Inflammatory macrophage (primary cell): ENCODE measurements at places on chromosomes 7 and 10.

- DNase-seq = no peak
These were observed 62.7 kb downstream of the ENTPD1 start for GRCh38 chr10:95818668-95819067.

DNA sequence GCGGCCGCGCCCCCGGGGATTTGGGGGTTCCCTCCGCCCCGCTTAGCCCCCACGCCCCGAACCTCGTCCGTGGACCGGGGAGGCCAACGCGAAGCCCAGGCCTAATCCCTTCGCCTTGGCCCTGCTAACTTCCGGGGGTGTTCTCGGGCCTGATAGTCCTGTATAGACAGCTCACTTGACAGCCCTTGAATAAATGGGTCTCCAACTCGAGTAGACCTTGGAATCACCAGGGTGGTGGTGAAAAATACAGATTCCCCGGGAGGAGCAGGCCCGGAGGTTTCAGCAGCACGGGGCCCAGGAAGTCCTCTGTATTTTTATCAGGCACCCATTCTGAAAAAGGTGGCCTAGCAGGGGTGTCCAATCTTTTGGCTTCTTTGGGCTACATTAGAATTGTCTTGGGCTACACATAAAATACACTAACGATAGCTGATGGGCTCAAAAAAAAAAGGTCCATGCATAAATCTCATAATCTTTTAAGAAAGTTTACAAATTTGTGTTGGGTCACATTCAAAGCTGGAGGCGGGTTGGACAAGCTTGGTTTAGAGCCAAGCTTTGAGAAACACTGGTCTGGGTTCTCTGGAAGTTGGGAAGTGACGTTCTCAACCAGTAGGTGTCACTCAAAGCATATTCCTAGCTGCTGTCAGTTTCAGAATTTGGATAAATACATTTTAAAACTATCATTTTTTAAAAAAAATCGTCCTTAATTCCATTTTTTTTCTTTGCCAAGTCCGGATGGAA is 221.7 kb downstream of the PHTF2 start:
- DNase-seq = peak; percentile 82

DNA sequence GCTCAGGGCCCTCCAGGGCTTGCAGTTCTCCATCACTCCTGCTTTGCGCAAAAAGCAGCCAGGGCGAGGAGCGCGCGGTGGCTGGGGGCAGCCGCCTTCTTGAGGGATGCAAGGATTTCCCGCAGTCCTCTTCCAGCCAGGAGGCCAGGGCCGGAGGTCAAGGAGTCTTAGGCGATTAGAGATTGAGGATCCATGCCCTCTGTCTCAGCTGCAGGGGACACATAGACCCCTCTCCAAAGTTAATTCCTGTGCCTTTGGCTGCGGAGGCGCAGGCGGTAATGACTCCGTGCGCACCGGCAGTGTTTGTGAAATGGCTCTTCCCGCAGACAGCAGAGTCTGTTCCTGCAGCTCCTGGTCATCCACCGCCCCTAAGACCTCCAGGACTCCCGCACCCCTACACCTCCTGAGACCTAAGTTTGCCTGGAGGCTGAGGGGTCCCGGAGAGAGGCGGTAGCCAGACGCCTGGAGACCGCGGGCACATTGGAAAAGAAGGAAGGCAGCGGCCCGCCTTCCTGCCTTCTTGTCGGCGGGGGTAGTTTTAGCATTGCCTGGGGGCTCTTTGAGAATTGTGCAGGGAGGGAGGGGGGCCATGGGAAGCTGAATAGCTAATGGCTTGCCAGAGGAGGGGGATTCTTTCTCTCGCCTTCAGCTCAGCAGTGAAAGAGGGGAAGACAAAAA is 3.3 kb upstream of the NEUROG3 start:
- no peak for DNase-seq

GRCh38 chr7:133570321-133570720 is 317.4 kb downstream of the EXOC4 start:
- DNase-seq = no peak

DNA sequence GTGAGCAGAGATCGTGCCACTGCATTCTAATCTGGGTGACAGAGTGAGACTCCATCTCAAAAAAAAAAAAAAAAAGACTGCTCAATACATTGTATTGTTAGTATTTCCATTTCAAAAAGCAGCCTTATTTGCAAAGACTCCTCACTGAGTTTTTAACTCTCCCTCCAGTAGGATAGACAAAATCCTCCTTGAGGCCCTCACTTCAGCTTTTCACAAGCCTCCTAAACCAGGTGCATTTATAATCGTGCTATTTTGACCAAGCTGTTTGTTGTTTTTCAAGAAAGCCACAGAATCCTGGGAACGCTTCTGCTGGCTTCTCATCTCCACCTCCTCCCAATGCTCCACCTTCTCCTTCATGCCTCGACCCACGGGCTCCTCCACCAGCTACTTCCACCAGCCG is 6.3 kb upstream of the DDIT4 start:
- no peak for DNase-seq

- peak; percentile 42 for DNase-seq
These were observed 18.0 kb upstream of the NUDCD3 start for GRCh38 chr7:44508328-44509030.

DNA sequence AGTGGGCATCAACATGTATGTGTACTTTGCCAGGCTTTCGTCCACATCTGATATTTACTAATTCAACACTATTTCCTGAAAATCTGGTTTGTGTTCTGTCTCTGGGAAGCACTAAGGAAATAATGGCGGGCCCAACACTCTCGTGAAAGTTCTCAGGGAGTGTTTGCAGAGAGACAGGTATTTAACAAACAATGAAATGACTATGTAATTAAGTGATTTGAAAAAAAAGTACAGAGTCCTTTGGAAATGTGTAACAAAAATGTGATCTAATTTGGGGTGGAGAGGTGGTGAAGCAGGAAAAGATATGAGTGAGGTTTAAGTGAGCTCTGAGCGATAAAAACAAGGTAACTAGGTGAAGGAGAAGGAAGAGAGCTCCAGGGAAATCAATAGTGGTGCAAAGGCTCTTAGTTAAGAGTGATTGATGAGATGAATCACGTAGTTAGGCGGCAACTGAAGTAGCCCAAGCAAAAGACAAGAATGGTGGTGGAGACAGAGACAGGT is 95.3 kb upstream of the DNAJB12 start:
- DNase-seq = no peak

DNA sequence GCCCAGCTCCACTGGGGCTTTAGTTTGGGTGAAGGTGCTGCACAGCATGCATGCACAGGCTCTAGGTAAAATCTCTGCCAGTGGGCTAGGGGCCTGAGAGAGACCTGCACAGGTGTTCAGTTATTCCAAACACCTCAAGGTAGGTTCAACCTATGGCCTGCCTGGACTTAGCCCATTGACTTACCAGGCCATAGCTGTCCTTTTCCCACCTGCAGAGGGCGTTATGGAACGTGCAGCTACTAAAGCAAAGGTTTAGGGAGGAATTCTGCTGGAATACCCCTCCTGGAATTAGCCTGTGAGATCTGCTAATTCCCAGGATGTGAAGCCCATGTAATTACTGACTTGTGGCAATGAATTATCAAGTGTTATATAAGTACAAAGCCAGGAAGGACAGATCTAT is 3.6 kb downstream of the VWC2 start:
- DNase-seq = no peak

DNA sequence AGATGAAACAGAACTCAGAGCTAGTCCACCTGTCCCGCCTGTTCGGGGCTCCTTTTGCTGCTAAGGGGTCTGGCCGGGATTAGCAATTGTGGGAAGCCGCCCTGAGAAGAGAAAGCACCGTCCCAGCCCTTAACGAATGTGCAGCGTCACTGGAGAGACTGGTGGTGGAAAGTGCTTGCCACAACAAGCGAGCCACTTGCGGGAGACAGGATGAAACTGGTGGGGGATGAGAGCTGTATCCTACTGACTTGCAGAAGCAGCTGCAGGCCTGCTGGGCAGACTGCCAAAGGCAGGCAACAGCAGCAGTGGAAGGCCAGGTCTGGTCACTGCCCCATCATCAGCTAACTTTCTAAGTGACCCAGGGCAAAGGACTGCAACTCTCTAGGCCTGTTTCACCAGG is 95.4 kb downstream of the FAM53B start:
- peak; percentile 51 for DNase-seq

GRCh38 chr7:130723784-130724183 is 10.2 kb downstream of the KLF14 start:
- DNase-seq = no peak

- DNase-seq = peak; percentile 13
These were observed 11.8 kb downstream of the BZW2 start for GRCh38 chr7:16657656-16658279.

DNA sequence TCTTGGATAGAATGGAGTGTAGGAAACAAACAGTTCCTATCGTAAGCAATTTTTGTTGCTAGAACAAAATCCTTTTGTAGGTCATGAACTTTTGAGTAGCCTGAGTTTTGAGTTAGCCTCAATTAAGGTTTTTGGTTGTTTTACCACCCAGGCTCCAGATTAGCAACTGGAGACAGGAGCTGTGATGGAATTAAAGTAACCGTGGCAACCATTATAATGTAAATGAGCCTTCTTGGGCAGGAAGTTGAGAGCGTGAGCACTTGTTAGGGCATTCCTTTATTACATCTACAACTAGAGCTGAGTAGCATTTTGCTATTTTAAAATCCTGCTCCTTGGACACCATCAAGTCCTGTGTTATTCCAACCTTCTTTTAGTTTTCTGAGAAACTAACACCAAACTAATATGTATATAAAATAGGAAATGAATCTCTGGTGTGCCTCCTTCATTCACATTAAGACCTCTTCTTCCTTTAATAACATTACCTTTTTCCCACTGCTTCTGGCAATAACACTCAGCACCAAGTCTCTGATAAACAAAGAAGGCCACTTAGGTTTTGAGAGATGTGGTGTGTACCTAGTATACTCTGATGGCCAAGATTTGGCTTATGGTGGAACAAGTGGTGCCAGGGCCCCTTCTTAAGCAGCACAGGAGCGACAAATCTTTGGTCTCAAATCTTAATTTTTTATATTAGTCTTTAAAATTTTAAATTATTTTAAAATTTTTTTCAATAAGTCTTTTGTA is 34.0 kb downstream of the AHCYL2 start:
- no peak for DNase-seq

DNA sequence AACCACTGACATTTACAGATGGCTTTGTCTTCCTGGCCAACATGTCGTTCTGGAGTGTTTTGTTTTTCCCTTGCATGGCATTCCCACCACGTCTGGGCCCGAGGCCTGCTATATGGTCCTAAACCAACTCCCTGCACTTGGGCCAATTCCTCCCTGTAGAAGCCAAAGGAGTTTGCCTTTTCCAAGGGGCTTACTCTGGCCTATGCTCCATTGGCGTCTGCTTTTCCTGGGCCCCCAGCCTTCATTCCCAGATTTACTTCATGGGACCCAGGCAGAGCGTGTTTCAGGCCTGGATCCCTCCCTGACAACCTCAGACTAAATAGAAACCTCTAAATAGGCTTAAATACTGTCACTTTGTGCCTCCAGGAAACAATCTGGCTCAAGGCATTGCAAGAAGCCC is 60.7 kb downstream of the MINDY4 start:
- DNase-seq = no peak
